ENCODE measurements at places on chromosomes 7 and 10.

GRCh38 chr7:123665157-123665556 lies 9.5 kb downstream of the LMOD2 start:
- DNase-seq: no peak

DNA sequence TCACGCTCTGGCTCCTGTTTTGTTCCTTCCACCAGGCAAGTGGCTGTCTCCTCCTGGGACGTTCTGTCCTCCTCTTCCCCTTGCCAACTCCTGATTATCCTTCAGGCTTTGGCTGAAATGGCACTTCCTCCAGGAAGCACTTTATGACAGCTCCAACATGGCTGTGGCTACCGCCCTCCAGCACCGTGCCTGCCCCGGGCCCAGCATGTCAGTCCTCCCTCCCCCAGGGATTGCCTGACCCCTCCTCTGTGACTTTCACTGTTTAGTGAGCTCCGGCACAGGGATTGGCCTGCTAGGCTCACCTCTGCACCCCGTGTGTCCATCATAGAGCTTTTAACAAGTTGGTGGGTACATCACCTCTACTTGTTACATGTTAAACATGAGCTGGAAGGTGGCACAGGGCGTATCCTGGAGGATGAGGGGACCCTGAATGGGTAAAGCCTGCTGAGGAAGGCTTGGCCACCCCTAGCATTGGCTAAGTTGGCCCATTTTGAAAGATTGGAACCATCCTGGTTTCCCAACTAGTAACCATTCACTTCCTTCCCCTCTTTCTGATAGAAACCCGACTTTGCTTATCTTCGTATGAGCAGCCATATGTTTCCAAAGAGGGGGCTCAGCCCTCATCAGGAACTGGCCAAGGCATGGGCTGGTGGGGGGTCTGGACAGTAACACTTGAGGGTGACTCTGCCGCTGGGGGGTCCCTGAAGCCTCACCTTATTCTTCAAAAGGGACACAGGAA lies 10.5 kb upstream of the ADAMTS14 start:
- no peak for DNase-seq

- no peak for DNase-seq
Observed at GRCh38 chr10:28566458-28567015, 33.6 kb downstream of the WAC start.

- no peak for DNase-seq
Observed at GRCh38 chr7:106110238-106110560, 1.9 kb downstream of the SYPL1 start.

DNA sequence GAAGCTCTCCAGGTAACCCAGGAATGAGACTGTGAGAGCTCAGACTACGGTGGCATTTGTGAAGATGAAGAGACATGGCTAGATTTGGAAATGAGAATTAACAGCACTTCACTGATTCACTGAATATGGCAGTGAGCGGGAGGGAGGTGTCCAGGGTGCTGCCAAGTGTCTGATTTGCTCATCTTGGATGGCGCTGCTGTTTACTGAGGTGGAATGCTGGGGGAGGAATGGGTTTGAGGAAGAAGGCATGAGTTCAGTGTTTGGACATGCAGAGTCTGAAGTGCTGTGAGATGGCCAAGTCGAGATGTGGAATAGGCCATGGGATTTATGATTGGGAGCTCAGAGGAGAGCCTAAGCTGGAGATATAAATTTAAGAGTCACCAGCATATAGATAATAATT lies 437.1 kb upstream of the NPVF start:
- no peak for DNase-seq

All from GM23338 (cell line).